Aorta (tissue), 5 donors: ENCODE measurements at places on chromosomes 5 and 9. TPM values are rescaled to one million over a fixed set of nuclear protein-coding genes. Genes with fewer than 3 reads are reported as not detected.

ZDHHC11 gene
- 26.0 TPM for total RNA-seq

DNA sequence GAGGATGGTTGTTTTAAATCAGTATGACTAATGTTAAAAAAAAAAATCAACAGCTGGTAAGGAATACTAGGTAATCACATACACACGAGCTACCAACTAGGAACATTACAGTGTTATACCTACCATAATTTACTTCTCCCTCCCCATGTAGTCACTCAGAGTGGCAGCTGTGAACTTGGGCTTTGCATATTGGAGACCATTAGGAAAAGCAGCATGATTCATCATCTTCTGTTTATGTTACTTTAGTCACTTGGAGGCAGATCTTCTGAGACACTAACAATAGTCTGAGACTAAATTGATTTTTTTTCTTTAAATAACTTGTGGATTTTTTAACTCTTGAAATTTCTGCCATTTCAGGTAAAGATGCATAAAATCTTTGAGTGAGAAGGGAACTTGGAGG lies 141.5 kb upstream of the NR4A3 start:
- DNase-seq: no peak

DNA sequence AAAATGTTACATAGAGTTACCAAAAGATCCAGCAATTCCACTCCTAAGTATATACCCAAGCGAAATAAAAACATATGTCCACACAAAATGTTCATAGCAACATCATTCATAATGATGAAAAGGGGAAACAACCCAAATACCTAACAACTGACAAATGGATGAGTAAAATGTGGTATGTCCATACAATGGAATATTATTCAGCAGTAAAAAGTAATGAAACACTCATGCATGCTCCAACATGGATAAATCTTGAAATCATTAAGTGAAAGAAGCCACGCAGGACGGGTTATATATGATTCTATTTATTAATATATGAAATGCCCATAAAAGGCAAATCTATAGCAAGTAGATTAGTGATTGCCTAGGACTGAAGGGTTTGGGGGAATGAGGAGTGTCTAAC lies 6.0 kb downstream of the DENND1A start:
- DNase-seq: no peak

- DNase-seq: no peak
Measured at GRCh38 chr5:157857816-157858526, 974 bp downstream of the CLINT1 start.

CFAP157 gene
- 0.60 TPM for total RNA-seq

GRCh38 chr9:89637787-89638186 lies 33.0 kb downstream of the GADD45G start:
- DNase-seq: no peak

SLC28A3 gene
- 0.10 TPM for total RNA-seq

GRCh38 chr9:86912210-86912609 lies 35.1 kb downstream of the GAS1 start:
- no peak for DNase-seq

DNA sequence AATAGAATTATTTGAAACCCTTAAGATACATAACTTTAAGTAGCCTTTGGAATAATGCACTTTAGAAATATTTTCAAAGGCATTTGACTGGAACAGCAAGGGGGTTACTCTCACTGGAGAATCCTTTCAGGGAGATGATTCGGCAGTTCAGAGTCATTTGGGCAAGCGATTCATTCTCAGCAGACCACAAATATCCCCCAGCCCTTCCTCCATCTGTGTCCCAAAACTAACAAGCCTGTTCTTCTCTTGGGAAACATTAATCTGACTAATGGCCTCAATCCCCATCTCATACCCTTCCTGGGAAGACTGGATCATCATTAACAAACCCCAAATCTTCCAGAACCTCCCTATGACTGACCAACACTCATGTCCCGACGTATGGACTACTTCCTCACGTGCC lies 65.8 kb upstream of the S1PR3 start:
- no peak for DNase-seq

- no peak for DNase-seq
Measured at GRCh38 chr5:147544556-147544955, 34.7 kb upstream of the DPYSL3 start.

SARDH gene
- total RNA-seq: 3.0 TPM

DNA sequence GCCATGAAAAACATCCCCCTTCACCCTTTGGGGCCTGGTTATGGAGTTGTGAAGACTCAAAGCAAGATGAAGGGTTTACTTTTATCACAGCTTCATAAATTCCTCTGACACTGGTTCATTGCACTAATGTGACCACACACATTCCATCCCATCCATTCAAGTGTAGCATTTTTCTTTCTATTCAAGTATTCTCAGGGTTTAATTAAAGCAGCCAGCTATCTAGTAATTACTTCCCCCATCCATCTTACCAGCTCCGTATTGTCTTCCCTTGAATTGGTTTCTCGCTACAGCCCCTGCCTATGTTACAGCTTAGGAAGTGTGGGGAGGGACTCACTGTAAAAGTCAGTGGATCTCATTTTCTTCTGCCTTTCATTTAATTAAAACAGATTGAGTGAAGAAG lies 387.0 kb upstream of the RFX3 start:
- DNase-seq: no peak

TAS2R1 gene
- total RNA-seq: not detected

DNA sequence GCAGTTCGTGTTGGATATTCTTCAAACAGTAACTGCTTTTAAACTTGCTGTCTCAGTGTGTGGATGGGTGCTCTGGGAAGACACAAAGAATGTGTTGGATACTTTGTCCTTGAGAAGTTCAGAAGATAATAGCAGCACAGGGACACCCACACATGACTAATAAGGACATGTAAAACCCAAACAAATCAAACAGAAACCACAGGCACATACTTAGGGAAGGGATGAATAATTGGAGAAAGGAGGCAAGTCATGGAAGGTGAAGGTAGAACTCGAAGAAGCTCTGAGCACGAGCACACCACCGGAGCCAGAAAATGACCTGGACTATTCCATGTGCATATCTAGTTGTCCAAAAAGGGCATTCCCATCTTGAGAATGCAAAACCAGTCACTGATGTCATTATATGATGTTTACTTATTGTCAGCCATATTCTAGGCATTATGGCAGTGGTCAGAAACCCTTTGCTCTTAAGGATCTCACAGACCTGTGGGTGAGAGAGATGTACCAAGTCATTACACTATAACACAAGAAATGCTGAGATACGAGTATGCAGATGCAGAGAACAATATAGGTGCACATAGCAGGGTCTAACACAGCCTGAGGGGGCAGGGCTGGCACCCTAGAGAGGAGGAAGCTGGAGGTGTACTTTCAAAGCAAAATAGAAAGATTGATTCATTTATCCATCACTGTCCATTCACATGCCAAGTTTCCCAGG lies 152.9 kb downstream of the PIK3R1 start:
- DNase-seq: no peak
